ENCODE measurements at places on chromosomes 11 and 22. TPM values are rescaled to one million over a fixed set of nuclear protein-coding genes. Genes with fewer than 3 reads are reported as not detected.

Gene KIF18A
- 12.3 TPM for total RNA-seq

Gene APOL3
- 9.7 TPM for total RNA-seq

Gene YAP1
- total RNA-seq = 139 TPM

Gene CCDC89
- 2.5 TPM for total RNA-seq

Gene PDE3B
- total RNA-seq = 3.1 TPM

Gene PGGHG
- total RNA-seq = 21.6 TPM

Gene NLRP6
- not detected for total RNA-seq

Gene CLDN5
- total RNA-seq = 0.89 TPM

Gene SRSF8
- total RNA-seq = 16.0 TPM

Gene STK33
- 4.3 TPM for total RNA-seq

Gene SGSM1
- not detected for total RNA-seq

Gene OR52A1
- not detected for total RNA-seq

Gene TRIM34
- total RNA-seq = 10.7 TPM

Gene OR51B5
- 0.30 TPM for total RNA-seq

Gene SLC43A3
- 49.6 TPM for total RNA-seq

Gene CEND1
- 0.89 TPM for total RNA-seq

Gene OR51E1
- under 0.01 TPM for total RNA-seq

Gene GGTLC3
- not detected for total RNA-seq
